ENCODE measurements at places on chromosomes 6 and 20.

- DNase-seq: no peak
Observed at GRCh38 chr6:5046430-5046829, 38.7 kb upstream of the PPP1R3G start.

DNA sequence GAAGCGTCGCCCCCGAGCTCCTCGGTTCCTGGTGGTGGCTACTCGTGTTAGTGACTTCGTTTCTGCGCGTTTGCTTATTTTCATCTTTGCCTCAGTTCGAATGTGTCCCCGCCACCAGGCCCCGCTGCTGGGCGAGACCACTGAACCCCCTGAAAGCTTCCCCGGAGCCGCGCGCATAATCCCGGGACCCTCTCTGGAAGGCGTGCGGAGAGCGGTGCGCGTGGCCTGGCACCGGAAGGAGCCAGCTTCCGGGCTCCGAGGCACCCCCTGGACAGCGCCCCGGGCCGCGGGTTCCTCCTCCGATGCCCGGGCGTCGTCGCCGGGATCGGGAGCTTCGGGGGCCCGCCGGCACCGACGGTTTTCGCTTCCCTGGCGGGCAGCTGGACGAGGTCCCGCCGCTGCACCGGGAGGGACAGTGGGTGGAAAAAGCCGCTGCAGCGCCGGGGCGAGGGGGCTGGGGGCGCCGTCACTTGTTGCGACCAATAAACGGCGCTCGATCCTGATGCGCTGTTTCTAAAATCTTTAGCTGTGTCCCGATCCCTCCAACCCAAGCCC, 643 bp upstream of the SLC35D3 start:
- DNase-seq: no peak

DNA sequence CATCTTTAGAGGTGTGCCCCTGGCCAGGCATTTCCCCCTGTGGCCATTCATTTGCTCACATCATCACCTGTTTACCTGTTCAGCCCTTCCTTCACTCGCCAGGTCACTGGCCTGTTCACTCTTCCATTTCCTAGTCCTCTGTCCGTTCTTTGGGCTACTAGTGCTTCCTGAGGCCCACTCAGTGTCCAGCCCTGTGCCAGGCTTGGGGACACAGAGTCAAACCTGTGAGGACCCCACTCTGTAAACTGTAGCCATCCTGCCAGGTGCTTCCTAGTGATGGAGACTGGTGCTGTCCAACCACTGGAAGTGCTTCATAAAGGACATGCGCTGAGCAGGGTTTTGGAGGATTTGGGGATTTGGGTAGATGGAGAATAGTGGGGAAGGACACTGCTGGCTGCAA, 3.5 kb downstream of the DLGAP4 start:
- no peak for DNase-seq

- no peak for DNase-seq
Observed at GRCh38 chr20:6580486-6580885, 187.0 kb upstream of the BMP2 start.

DNA sequence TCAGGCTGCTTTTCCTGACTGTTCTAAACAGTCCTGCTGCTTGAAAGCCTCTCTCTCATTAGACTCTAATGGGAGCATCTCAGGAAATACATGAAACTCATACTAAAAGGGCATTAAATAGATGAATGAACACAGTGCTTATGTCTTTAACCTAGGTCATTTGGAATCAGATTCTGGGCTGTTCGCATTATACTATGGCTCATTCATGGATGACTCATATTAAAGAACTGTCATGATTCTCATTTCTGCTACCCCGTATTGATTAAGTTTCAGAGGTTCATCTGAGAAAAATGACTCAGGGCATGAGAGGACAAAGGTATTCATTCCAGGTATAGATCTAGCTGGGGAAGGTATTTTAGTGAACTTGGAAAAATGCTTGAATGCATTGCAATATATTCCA, 335.5 kb downstream of the GJA1 start:
- DNase-seq: no peak

- DNase-seq: peak; percentile 65
Observed at GRCh38 chr6:36123270-36124139, 6.8 kb upstream of the MAPK13 start.

GRCh38 chr6:83114164-83114563, 46.7 kb downstream of the DOP1A start:
- no peak for DNase-seq

GRCh38 chr6:5764401-5764955, 242.2 kb downstream of the NRN1 start:
- peak; percentile 50 for DNase-seq

DNA sequence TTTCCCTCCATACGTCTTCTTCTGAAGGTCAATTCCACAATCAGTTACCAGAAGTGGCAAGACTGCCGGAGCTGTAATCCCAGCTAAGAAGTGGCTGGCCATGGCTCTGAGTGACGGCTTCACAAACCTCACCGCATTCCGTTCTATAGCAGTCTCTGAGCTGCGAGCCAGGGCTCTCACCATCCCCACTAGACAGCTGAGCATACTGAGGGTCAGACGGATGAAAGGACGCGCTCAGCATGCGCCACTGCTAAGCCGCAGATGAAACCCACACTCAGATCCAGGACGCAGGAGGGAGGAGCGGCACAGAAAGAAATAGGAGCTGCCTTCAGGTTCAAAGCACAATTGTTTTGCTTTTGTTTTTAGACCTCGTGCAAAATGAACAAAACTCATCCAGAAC, 97.9 kb downstream of the ANKRD60 start:
- DNase-seq: no peak

DNA sequence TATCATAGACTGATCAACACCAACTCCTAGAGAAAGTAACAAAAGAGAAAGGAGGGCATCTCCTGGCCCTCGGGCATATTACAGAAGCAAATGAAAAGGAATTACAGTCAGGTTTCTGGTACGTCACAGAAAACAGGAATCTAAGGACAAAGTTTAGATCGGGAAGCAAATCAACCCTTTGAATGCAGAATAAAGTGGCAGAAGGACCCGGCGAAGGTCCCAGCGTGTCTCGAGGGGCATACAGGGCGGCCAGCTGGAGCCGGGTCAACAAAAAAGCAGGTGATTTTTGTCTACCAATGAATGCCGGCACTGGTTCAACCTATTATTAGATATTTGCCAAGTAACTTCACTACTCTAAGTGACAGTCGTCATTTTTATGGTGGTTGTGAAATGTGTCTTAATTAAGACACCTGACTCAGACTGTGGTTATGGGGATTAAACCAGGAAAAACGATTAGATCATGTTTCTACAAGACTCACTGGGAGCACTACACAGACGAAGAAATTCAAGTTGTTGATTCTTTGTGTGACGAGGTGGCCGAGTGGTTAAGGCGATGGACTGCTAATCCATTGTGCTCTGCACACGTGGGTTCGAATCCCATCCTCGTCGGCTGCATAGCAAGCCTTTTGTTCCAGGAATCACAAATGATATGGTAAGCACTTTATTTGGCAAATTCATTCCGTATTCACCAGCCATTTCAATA, 12.4 kb upstream of the ZSCAN9 start:
- no peak for DNase-seq

GRCh38 chr6:36227379-36228228, 31.1 kb downstream of the BRPF3 start:
- no peak for DNase-seq

DNA sequence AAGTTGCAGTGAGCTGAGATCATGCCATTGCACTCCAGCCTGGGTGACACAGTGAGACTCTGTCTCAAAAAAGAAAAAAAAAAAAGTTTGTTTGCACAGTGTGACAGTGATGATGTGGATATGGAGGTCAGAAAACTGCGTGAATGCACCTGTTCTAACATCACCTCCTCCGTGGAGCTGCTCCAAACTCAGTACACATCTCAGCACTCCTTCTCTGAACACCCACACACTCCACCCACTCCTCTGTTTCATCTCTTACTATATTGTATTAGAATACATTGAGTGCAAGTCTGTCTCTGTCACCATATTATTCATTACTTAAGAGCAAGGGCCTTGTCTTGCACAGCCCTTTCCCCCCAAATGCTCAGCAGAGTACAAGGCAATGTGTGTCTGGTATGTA, 51.5 kb upstream of the ENPP4 start:
- DNase-seq: no peak

- no peak for DNase-seq
Observed at GRCh38 chr20:35849706-35850105, 77.9 kb downstream of the PHF20 start.

GRCh38 chr6:41757271-41757670, 10.1 kb upstream of the PGC start:
- no peak for DNase-seq

DNA sequence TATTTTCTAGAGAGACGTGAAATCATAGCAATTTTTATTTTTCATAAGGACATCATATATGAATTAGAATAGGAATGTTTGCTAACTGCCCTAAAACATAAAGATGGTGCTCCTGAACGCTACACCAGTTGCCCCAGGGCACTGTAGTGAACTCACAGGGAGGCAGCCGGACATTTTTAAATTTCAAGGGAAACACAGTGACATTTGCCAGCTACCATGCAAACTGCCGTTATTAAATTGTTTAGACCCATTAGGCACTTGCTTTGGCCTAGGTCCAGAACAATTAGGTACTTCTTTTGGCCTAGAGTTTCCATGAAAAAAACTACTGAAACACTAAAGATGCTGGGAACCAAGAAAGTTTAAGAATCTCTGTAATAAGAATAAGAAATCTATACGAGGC, 24.9 kb upstream of the CFAP206 start:
- no peak for DNase-seq

- DNase-seq: no peak
Observed at GRCh38 chr6:2502096-2502997, 248.4 kb downstream of the MYLK4 start.

GRCh38 chr6:4593951-4594350, 182.3 kb upstream of the CDYL start:
- no peak for DNase-seq

GRCh38 chr6:111410371-111410770, 72.6 kb downstream of the REV3L start:
- DNase-seq: no peak

DNA sequence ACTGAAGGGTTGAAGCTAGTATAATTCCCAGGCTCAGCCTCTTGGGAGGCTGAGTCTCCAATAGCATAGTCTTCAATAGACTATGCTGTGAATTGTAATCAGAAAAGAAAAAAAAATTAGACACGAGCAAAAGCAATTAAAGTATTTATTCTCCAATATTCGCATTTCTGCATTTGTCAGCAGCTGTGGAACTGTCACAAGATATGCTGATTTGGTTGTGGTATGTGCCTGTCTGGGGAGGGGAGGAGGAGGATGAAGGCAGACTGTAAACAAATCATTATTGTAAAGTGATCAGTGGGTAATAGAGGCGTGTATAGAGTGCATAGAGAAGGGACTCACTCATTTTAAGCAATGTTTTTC, 10.1 kb upstream of the BICRAL start:
- no peak for DNase-seq

DNA sequence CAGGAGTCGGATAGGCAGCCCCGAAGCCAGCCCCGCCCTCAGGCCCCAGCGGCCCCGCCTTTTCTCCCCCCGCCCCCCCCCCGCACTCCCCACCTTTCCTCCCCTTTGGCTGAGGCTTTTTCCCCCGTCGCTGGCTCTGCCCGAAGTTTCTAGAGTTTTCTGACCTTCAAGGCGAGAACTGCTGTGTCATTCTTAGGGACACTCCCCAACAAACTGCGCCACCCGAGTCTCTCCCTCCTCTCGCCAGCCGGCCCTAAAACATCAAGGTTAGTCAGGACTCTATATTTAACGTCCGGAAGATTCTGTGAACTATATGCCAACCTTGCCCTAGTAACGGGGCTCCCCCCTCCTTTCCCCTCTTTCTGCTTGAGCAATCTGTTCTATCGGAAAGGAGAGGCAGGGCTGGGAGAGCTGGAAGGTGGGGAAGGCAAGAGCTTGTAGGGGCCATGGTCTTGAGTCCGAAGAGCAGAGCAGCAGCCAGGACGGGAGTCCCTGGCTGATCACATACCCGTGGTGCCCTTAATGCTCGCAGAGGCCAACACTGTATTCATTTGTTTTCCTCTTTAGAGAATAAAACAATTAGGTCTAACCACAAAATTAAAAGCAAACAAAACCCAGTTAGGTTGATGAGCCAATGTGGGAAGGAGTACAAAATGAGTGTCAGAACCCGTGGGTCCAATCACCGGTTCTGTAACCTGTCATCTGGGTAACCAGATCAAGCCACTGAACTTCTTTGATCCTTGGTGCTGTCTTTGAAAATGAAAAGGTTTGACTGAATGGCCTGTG, 5.3 kb upstream of the HSPA1B start:
- DNase-seq: peak; percentile 54

DNA sequence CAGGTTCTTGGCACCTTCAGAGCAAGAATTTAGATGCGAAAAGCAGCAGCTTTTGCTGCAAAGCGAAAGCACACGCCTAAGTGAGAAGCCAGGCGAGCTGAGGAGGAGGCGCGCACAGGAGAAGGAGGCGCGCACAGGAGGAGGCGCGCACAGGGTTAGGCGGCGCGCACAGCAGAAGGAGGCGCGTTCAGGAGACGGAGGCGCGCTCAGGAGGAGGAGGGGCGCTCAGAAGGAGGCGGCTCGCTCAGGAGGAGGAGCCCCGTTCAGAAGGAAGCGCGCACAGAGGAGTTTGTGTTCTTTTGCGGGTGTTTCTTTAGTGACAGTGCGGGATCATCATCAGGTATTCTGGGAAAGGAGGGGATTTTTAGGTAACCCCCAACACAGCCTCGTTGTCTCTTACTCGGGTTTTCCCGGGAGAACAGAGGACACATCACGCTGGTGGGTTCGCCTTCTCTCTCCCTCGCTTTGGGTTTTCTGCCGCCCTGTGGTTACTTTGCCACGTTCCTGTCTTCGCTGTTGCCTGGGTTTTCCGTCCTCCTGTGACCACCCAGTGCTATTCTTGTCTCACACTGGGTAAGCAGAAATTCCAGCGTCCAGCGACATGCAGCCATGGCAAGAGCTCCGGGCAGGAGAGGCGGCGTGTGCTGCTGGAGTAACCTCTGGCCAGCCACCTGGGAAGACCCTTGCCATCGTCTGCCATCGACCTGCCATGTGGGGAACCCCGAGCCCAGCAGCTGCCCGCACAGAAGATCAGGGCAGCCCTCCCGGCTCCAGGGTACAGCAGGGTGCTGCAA, 47.0 kb downstream of the WDR27 start:
- DNase-seq: peak; percentile 31

- DNase-seq: no peak
Observed at GRCh38 chr20:60331688-60332300, 373.6 kb downstream of the CDH26 start.

- DNase-seq: no peak
Observed at GRCh38 chr6:80771941-80772340, 665.5 kb downstream of the BCKDHB start.

- no peak for DNase-seq
Observed at GRCh38 chr20:4805663-4806449, 84.1 kb downstream of the PRND start.

- no peak for DNase-seq
Observed at GRCh38 chr20:25295386-25296093, 47.7 kb downstream of the PYGB start.

DNA sequence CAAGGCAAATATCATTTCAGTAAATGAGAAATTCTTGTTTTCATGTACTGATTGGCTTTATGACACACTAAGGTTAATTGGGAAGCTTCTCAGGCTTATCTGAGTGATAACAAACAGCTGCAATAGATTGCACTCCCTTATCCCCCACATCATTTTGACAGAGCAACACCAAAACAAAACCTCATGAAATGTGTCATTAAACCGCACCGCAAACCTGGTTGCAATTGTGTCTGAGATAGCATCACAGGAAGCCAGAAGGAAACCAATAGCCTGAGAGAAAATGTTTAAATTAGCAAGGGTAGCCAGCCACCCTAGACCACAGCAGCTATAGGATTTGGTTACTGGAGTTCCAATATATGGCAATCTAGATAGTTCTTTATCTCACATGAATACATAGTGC, 31.6 kb upstream of the LAMA4 start:
- DNase-seq: no peak
